Mucosa of descending colon (tissue), 3 donors: ENCODE measurements at places on chromosomes 2 and 18. TPM values are rescaled to one million over a fixed set of nuclear protein-coding genes. Genes with fewer than 3 reads are reported as not detected.

DNA sequence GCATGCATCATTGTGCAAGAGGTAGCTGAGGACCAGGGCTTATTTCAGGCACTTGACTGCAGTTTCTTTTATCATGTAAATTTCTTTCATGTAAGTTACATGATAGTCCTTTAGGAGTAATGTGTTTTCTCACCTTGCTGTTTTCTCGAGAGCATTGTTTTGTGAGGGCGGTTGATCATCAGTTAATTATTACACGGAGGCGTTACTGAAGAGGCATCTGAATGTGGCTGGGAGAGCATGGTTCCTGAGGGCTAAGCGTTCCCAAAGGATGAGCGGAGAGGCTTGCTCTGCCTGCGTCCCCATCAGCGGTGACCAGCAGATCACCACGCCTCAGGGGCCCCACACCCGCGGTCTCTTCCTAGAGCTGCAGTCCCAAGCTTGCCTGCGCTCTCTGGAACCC lies 156.1 kb upstream of the NFATC1 start:
- DNase-seq, result no peak

DNA sequence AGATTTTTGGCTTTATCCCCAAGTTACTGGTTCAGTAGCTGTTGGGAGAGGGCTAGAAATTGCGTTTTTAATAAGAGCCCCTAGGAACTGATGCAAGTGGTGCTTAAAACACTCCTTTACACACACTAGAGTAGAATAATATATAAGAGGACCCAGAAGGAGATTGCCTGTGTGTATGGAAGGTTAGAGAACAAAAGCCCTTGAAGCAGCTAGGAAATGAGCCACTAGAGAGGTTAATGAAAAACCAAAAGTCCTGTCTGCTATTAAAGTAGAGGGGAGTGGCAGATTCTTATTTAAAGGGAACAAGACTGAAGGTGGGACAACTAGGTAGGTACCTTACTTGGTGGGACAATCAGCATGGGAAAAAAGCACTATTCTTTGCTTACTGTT lies 14.4 kb upstream of the SLC39A10 start:
- no peak for DNase-seq

FBXO15 gene
- total RNA-seq, result 0.43 TPM

- no peak for DNase-seq
Measured at GRCh38 chr2:71785516-71785981, 332.2 kb downstream of the DYSF start.

ABCB11 gene
- 1.2 TPM for total RNA-seq
